ENCODE measurements at places on chromosomes 12 and 14.

DNA sequence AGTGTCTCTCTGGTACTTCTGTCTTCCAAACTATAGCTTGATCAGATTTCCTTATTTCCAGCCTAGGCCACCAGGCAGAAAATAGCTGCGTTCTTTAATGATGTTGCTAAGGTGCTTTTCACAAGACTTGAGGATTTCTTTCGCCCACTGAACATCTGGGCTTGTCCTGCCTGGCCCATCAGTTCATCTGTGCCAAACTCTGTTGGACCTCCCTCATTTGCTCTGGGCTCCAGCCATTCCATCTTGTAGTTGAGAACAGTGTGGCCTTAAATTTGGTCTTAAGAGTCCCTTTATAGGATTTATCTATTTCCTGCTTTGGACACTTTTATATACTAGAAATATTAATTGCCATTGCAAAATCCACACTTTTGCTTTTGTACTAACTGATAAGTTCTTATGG lies 109.6 kb downstream of the TTLL5 start:
- no peak for DNase-seq

- no peak for DNase-seq
Measured at GRCh38 chr12:54257332-54257731, 22.6 kb downstream of the CBX5 start.

- DNase-seq = no peak
Measured at GRCh38 chr14:75823334-75823733, 158.5 kb downstream of the TGFB3 start.

DNA sequence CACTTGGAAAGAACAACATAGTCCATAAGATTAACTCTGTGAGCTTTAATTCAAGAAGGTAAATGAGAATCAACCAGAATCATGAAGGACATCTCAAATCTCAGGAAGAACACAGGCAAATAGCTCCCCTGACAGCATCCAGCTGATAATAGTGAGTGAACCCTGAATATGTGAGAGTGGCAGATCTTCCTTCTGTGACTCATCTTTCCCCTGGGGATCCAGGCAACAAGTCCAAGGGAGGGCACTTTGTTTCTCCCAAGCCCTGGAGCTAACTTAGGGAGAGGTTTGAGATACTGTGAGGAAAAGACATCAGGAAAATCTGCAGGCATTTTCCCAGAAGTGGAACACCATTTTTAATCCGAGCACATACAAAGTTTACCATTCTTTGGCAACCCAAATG lies 763.9 kb upstream of the MGAT4C start:
- no peak for DNase-seq

- no peak for DNase-seq
Measured at GRCh38 chr14:100523843-100524169, 63.4 kb downstream of the BEGAIN start.

DNA sequence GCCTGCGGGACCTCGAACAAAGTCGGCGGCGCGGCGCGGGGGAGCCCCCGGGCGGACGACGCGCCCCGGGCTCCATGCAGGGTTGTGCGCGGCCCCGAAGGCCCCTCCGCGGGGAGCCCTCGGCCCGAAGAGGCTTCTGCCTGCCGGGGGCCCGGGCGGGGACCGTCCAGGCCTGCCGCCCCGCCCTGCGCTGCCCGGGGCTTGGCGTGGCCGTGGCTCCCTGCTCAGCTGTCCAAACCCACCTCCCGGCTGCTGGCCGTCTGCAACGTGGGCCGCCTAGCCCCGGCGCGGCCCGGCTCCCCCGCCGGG lies 670 bp downstream of the DYRK2 start:
- DNase-seq = no peak

DNA sequence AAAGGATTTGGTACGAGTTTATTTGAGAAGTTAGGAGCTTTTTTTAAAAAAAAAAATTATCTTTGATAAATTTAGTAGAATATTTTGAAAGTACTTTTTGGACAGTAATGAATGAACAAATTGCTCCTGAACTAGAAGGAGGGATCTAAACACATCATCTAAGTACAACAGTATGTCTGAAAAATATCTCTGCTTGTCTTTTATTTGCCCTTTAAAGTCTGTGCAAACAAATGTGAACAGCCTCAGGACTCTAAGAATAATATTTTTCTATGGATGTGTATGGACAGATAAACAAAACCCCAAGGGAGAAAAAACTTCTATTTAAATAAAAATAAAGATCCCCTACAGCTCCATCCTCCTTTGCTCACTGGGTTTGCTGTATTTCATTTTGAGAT lies 19.5 kb downstream of the FBXL14 start:
- DNase-seq = no peak

- no peak for DNase-seq
Measured at GRCh38 chr12:22480016-22480415, 64.3 kb downstream of the C2CD5 start.

GRCh38 chr12:110661337-110661972 lies 27.5 kb downstream of the HVCN1 start:
- no peak for DNase-seq

DNA sequence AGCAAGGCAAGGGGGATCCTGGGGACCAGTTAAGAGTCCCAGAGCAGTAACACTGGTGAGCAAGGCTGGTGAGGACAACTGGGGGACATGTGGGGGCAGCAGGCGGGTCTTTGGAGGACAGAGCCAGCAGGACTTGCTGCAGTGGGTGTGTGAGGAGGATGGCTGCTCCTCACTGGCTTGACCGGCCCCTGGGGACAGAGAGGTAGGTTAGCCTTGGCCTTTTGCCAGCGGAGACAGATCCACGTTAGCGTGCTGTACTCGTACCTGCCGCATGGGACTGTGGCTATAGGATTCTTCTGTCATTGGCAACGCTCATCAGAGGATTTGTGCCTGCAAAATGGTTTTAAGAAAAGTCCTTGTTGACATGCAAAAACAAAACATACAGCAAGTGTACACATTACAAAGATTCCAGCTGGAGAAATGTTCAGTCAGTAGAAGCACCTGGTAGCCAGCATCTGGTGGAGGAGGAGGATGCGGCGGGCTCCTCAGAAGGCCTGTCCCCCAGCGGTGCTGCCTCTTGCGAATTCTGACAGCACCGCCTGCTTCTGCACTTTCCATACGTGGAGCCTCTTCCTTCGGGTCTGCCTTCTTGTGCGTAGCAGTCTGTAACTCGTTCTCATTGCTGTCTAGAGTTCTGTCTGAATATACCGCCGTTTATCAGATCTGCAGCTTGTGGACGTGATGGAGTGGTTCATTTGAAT lies 91.3 kb downstream of the EP400 start:
- DNase-seq = no peak

GRCh38 chr12:57101892-57102695 lies 9.1 kb downstream of the STAT6 start:
- peak; percentile 42 for DNase-seq

DNA sequence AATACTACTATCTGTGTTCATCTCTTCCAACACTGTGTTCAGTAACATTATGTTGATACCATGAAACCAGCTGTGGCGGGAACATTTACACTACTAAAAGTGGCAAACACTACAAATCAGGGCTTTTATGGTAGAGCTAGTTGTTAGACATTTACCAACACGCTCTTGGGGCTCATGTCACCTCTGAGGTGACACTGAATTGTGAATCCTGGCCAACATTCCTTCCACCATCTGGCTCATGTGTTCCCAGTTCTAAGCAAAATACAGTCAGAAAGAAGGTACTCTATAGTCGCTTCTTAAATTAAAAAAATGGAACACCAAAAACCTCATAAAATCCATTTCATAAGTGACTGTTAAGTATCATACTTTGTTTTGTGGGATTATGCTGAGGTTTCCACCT lies 436.6 kb downstream of the FUT8 start:
- no peak for DNase-seq

GRCh38 chr14:87940894-87941293 lies 52.1 kb downstream of the GALC start:
- no peak for DNase-seq

- no peak for DNase-seq
Measured at GRCh38 chr12:105382771-105383622, 52.5 kb downstream of the C12orf75 start.

DNA sequence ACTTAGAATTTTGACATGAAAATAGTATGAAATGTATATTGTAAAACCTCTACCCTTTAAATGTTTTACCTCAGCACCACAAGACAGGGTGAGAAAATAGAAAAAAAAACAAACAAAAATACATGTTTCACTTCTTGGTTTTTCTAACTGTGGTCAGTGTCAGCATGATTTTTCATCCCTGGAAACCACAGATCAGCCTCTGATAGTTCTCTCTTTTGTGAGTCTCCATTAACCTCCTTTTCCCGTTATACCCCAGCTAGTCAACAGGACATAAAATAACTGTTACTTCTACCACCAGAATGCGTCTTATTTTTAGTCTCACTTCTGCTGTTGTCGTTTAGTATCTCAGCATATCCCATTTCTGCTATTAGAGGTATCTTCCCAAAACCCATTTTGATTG lies 48.3 kb upstream of the KCNMB4 start:
- no peak for DNase-seq

GRCh38 chr14:63632932-63633514 lies 8.6 kb downstream of the WDR89 start:
- no peak for DNase-seq

GRCh38 chr12:45458238-45458637 lies 242.3 kb downstream of the ANO6 start:
- no peak for DNase-seq

- DNase-seq = no peak
Measured at GRCh38 chr14:25090716-25091454, 40.9 kb upstream of the STXBP6 start.

- DNase-seq = no peak
Measured at GRCh38 chr14:54173802-54174201, 217.2 kb upstream of the BMP4 start.

All from posterior cingulate gyrus (tissue), 11 donors.